Fibroblast of skin of back (primary cell): ENCODE measurements at places on chromosomes 7 and 10.

DNA sequence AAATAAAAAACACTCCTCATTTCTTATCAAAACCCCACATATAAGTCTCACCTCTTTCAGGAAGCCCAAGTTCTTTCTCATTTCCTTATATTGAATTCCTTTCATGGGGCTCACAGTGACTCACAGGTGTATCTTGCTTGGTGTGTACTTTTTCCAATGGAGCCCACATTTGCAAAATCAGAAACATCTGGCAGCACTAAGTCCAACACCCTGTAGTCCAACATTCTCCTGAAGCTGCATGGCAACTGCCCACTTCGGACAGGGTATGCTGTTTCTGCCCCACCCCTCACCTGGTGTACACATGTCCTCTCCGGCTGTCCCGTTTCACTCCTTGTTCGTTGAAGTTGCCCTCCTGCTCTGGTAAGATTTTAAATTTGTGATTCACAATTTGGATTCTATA lies 544.1 kb downstream of the SORCS3 start:
- DNase-seq = no peak

GRCh38 chr7:142720986-142721385 lies 28.3 kb upstream of the PRSS1 start:
- no peak for DNase-seq

DNA sequence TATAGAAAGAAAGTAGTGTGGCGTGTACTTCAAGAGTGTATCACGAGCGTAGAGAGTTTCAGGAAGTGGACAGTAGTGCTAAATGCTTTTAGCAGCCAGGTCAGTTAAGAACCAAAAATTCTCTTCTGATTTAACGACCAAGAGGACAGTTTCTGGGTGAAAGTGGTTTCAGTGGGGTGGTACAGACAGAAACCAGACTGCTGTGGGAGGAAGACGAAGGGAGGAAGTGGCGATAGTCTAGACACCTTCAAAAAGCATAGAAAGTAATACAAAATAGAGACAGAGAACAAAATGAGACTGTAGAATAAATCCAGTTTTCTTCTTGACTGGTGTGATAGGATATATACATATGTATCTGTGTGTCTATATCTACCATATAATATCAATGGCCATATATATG lies 93.5 kb downstream of the MBL2 start:
- no peak for DNase-seq

DNA sequence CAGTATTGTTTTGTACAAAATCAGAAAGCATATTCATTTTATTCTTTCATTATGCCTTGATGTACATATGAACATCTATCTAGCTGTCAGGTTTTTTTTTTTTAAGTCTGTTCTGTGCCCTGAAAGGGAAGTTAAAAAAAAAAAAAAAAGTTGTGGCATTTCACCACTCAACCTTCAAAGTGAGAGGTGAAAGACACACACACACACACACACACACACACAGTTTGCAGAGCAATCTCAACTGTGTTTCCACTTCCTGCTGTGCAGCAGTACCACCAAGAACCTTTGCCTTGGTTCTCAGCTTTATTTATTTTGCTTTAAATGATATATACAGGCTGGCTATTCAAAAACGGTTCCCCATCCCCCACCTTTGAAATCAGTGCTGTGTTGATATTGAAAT lies 955.6 kb downstream of the GATA3 start:
- DNase-seq = no peak

- no peak for DNase-seq
Observed at GRCh38 chr10:95793401-95794045, 37.6 kb downstream of the ENTPD1 start.

DNA sequence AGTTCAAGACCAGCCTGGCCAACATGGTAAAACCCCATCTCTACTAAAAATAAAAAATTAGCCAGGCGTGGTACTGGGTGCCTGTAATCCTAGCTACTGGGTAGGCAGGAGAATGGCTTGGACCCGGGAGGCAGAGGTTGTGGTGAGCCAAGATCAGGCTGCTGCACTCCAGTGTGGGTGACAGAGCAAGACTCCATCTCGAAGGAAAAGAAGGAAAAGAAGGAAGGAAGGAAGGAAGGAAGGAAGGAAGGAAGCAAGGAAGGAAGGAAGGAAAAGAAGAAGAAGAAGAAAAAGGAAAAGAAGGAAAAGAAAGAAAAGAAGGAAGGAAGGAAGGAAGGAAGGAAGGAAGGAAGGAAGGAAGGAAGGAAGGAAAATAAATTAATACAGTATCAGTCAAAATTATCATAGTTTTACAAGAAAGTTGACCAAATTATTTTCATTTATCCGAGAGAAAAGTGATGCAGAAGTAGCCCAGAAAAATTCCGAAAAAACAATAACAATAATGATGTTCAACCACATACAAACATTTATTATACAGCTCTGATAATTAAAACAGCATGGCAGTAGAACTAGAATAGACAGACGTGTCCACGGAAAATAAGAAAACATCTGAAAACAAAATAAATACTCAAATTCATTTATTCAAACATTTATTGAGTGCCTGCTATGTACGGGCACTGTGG lies 292.4 kb upstream of the MKLN1 start:
- DNase-seq = no peak

DNA sequence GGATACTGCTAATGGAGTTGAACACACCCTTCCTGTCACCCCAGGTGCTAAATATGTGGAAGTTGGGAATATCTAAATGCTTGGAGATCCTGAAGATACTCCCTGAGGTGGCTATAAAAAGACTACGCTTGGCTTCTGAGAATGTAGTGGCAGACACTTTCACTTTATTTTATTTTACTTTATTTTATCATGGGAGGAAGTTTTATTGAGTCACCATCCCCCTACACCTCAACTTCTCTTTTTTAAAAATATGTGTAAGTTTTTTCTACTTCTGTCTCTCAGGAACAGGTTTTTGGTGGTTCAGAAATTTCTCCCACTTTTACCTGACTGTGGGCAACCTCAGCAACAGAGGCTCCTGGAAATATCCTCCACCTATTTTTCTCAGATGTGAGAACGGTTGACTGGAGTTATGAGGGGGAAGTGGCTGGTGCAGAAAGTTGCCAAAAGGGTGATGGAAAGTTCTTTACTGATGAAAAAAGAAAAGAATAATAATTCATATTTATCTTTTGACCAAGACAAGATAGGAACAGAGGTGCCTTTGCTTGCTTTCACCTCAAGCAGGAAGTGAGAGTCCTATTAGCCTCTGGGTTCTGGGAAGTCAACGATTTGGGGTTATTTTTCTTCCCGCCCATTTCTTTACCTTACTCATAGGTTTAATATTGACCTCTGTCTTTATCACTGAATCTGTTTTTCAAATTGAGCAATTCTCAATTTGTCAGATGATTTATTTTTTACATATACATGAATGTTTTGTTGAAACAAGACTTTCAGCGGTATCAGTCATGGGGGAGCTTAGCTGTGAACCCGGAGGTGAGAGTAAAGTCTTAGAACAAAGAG lies 103.6 kb downstream of the AHR start:
- DNase-seq = no peak

DNA sequence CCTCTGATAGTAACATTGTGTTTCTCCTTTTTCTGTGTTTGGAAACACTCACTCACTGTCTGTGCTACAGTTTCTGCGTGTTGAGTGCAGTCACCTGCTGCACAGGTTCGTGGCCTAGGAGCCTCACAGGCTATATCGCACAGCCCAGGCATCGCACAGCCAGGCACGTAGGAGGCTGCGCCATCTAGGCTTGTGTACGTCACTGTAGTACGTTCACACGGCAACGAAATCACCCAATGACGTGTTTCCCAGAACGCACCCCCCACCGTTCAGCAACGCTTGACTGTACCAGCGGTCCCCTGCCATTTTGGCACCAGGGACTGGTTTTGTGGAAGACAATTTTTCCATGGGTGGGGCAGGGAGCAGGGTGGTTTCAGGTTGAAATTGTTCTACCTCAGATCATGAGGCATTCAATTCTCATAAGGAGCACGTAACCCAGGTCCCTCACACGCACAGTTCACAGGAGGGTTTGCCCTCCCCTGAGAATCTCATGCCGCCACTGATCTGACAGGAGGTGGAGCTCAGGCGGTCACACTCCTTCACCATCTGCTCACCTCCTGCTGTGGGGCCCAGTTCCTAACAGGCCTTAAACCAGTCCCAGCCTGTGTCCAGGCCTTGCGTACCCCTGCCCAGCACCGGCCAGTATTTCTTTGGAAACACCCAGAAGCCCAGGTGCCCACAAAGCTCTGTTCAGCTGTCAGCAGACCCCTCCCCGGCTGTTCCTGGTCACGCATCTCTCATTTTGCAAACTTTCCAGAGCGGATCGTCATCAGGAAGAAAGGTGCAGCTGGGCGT lies 23.2 kb upstream of the PRKAR1B start:
- no peak for DNase-seq

- DNase-seq = no peak
Observed at GRCh38 chr10:62650411-62650810, 154.1 kb upstream of the ADO start.

GRCh38 chr10:70350501-70350900 lies 31.9 kb downstream of the LRRC20 start:
- DNase-seq = no peak

DNA sequence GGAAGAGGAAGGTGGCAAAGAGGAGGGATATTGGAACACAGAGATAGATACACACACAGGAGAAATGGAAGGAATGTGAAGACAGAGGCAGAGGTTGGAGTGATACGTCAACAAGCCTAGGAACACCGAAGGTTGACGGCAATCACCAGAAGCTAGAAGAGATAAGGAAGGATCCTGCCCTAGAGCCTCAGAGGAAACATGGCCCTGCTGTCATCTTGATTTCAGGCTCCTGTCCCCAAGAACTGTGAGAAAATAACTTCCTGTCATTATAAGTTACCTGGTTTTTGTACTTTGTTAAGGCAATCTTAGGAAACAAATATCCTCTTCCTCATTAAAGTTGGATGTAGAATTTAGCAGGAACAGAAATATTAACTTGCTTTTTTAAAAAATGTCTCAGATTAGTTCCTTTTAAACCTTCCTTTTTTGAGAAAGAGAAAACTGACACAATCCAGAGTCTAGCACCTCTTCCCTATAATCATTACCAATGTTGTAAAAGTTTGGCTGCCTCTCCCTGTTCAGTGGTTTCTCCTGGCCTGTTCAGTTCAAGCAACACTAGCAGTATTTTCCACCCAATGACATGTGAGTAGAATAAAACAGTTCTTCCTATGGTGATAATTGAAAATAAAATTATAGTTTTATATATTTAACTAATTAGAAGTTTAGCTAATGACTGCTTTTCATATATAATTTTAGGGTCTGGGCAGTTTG lies 28.8 kb upstream of the GNAI1 start:
- no peak for DNase-seq

GRCh38 chr10:82609845-82610244 lies 734.9 kb downstream of the NRG3 start:
- DNase-seq = no peak

DNA sequence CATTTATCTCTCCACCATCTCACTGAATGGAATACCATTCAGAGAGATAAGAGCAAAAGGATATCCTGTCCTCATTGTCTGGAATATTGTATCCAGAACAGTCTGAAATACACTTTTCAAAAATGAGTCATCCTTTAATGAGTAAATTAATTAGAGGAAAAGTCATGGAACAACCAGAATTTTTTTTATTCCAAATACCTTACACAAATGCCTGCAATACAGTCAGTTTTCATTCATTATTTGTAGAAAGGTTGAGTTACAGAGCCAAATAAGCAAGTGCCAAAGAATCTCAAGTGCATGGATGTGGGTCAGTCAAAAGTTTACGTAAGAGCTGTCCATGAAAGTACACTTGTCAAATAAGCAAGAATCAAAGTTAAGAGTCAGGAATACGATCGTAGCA lies 482.6 kb downstream of the IPMK start:
- DNase-seq = no peak

DNA sequence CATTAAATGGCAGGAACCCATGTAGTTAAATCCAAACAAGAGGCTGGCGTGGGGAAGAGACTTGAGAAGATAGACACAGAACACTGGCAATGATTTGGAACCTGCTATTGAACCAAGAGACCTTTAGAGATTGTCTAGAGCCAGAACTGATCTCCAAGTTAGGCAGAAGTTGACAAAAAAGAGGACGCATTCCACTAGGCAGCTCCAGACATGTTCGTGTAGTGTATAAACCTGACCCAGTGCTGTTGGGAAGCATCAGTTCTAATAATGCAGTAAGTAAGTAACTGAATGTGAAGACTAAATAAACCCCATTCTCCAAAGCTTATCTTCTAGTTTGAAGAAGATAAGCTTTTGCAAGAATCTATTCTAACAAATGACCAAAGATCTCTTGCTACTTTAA lies 50.8 kb downstream of the AP3M1 start:
- no peak for DNase-seq

- DNase-seq = no peak
Observed at GRCh38 chr10:125689955-125690569, 7.1 kb upstream of the TEX36 start.

GRCh38 chr7:24982917-24983316 lies 2.9 kb upstream of the OSBPL3 start:
- DNase-seq = no peak

DNA sequence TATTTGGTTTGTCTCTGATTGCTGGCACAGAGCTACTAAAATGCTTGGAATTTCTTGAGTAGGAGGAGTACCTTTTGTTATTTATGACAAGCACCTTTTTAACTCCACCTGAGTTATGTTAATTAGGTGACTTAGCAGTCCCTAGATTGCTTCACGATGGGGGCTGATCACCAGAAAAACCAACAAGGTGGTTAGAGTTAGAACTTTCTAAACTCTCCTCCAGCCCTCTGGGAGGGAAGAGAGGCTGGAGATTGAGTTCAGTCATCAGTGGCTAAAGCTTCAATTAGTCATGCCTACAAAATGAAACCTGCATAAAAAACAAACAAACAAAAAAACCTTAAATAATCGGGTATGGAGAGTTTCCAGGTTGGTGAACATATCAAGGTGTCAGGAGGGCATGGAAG lies 23.6 kb upstream of the ING3 start:
- DNase-seq = no peak

DNA sequence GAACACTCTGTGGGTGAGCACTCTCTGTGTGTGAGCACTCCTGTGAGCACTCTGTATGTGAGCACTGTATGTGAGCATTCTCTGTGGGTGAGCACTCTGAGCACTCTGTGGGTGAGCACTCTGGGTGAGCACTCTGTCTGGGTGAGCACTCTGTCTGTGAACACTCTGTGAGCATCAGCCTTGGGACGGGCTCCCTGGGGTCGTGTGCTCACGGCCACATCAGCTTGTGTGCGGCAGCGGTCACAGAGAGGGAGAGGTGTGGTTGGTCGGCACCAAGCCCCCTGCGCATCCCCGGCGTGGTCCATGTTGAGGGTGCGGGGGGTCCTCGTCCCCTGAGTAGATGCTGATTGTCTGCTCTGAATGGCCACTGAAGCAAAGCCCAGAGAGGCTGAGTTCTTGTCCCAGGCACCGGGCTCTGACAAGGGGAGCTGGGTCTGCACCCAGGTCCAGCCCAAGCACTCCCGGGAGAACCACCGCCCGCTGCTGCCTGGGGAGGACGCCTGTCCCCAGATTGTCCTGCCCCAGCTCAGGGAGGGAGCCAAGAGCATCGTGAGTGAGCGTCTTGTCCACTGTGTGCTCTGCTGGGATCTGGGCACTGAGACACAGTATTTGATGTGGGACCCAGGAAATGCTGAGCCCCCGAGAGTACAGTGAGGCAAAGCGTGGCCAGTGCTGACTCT lies 143.7 kb downstream of the DNAJB6 start:
- no peak for DNase-seq

GRCh38 chr10:78176320-78177317 lies 143.0 kb downstream of the RPS24 start:
- no peak for DNase-seq
